ENCODE measurements at places on chromosomes 16 and 17.

GRCh38 chr16:57152096-57153093, 33.4 kb downstream of the PSME3IP1 start:
- peak; percentile 76 for DNase-seq

GRCh38 chr17:70621566-70621965, 452.2 kb downstream of the KCNJ2 start:
- no peak for DNase-seq

DNA sequence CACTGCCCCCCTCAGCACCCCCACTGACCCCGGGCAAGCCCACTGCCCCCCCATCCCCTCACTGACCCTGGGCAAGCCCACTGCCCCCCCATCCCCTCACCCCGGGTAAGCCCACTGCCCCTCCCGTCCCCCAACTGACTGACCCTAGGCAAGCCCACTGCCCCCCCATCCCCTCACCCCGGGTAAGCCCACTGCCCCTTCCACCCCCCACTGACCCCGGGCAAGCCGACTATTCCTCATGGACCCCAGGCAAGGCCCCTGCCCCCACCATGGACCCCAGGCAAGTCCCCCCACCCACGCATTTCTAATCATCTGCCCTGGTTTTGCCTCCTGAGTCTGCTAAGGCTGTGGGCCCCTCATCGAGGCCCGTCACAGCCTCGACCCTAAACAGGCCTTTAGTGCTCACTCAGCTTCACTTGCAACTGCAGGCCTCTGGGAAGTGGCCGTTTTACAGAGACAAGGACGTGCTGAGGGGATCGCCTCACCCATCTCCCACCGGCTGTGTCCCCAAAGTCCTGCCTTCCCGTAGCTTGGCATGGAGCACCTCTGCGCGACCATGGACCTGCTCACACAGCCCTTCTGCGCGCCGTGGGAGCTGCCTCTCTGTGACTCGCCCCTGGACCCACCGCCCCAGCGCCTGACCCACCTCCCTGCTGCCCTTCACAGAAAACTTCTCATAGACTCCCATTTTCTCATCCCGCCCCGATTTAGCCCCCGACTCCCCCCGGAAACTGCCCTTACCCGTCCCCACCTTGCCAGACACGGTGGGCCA, 3.6 kb downstream of the VPS9D1 start:
- no peak for DNase-seq

GRCh38 chr16:72013389-72013788, 4.8 kb downstream of the DHODH start:
- DNase-seq = no peak

- DNase-seq = peak; percentile 39
Measured at GRCh38 chr16:56912746-56913708, 18.9 kb upstream of the HERPUD1 start.
